Activated naive CD4-positive, alpha-beta T cell (primary cell): ENCODE measurements at places on chromosomes 5 and 9.

- peak; percentile 10 for DNase-seq
Observed at GRCh38 chr9:33510262-33511183, 13.5 kb upstream of the ANKRD18B start.

DNA sequence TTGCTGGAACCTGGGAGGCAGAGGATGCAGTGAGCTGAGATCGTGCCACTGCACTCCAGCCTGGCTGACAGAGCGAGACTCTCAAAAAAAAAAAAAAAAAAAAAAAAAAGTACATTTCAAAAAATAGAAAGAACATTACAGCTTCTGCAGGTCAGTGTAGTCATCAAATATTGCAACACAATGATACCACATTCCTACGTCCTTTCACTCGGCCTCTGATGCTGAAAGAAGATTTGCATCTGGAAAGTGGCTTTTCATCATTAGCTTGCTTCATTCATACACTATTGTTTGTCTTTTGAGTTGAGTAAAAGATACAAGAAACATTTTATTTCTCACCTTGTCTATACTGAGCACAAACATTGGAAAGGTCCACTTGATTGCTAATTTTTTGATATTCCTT lies 59.6 kb upstream of the CPLANE1 start:
- DNase-seq: no peak

- peak; percentile 9 for DNase-seq
Observed at GRCh38 chr5:170225326-170226128, 7.3 kb upstream of the C5orf58 start.

- no peak for DNase-seq
Observed at GRCh38 chr9:120252248-120252647, 327.7 kb downstream of the CDK5RAP2 start.

GRCh38 chr5:20486826-20487225 lies 498.8 kb upstream of the CDH18 start:
- no peak for DNase-seq

- no peak for DNase-seq
Observed at GRCh38 chr9:70581955-70582350, 167.5 kb upstream of the KLF9 start.

DNA sequence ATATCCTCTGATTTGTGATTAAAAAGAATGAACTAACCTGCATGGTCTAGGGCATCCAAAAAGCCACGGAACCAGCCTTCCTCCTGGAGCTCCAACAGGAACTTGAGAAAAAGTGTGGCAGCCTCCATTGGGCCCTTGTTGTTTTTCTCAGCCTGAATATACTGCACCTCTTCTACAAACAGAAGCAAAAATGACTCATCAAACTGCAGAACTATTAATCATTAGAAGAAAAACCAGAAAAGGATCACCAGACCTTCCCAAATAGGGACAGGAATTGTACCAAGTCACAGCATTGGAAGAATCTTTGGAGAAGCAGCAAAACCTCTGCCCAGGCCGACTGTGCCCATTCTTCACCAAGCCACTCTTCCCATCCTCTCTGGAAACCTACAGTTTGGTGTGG lies 25.2 kb downstream of the RIGI start:
- DNase-seq: no peak

- no peak for DNase-seq
Observed at GRCh38 chr5:96546120-96546519, 113.1 kb upstream of the PCSK1 start.

GRCh38 chr9:23752859-23753258 lies 73.2 kb downstream of the ELAVL2 start:
- no peak for DNase-seq

DNA sequence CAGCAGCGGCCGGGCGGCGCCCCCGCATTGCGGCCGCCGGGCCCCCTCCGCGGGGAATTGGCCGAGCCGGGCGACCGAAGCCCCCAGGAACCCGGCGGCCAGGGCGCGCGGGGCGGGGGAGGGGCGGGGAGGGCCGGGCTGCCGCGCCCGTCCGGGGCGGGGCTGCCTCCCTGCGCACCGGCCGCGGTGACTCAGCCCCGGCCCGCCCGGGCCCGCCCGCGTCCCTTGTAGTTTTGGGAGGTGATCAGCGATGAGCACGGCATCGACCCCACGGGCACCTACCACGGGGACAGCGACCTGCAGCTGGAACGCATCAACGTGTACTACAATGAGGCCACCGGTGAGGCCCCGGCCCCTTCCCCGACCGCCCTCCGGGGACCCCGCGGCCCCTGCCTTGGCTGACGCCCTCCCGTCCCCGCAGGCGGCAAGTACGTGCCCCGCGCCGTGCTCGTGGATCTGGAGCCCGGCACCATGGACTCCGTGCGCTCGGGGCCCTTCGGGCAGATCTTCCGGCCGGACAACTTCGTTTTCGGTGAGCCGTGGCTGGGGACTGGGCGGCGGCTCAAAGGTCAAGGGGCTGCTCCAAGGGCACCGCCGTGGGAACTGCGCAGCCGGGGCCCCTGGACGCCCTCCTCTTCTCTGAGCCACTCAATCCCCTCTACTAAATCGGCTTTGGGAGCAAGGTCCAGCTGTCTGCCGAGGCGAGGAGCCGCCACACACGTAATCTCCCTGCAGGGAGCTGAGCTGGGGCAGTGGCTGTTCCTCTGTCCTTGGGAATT lies 592 bp downstream of the TUBB4B start:
- DNase-seq: peak; percentile 39

GRCh38 chr5:979100-979817 lies 29.3 kb upstream of the NKD2 start:
- DNase-seq: no peak

DNA sequence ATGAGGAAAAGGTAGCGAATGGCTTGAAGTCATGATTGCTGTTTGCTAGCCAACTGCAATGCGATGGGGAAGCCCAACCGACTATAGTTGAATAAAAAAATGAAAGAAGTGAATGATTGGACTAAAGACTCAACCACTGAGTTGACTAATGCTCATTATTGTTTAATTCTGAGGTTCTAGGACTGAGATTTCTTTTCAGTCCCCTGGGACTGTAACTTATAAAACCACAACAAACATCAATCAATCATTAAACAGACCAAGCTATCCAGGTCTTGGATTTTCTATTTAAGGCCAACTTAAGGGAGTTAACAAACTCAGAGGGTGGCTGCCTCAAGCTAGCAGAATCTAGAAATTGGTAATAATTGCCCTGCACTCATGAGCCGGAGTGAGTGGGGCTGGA lies 154.2 kb downstream of the DOCK2 start:
- no peak for DNase-seq

GRCh38 chr9:20684875-20685696 lies 1.0 kb downstream of the FOCAD start:
- no peak for DNase-seq

DNA sequence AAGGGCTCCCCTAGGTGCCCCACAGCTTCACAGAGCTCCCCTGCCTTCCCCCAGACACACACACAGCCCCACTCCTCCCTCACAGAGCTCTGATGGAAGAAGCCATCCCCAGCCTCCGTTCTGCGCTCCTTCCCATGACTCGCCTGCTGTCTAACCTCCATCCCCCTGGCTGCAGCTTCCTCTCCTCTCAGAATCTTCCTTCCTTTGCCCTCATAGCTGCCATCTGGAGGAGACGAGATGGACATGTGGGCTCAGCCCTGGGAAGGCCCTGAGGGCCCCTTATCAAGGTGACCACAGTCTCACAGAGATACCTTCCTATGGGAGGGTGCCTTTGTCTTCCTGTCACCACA lies 94.3 kb downstream of the PCDH1 start:
- no peak for DNase-seq

- no peak for DNase-seq
Observed at GRCh38 chr9:95073042-95073607, 244.4 kb downstream of the FANCC start.

- DNase-seq: no peak
Observed at GRCh38 chr5:15501091-15501791, 1.3 kb downstream of the FBXL7 start.

GRCh38 chr5:94992325-94992724 lies 292.6 kb downstream of the MCTP1 start:
- DNase-seq: no peak

DNA sequence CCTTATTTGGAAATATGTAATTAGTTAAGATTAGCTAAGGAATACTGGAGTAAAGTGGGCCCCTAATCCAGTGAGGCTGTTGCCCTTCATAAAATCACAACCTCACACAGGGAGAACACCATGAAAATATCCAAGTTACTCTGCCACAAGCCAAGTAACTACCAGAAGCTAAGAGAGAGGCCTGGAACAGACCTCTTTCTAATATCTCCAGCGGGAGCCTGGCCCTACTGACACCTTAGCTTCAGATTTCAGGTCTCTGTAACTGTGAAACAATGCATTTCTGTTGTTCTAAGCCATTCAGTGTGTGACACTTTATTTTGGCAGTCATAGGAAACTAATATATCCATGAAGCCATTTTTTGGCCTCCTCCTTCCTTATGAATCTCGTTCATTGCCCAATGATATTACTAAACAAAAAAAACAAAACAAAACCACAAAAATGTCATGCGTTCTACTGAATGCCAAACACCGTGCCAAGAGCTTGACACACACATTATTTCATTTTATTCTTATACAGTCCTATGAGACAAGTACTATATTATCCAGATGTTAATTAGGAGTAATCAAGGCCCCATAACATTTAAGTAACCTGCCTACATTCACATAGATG lies 699.0 kb downstream of the MAT2B start:
- DNase-seq: no peak

- DNase-seq: no peak
Observed at GRCh38 chr9:131334629-131335367, 45.3 kb downstream of the PLPP7 start.

- no peak for DNase-seq
Observed at GRCh38 chr9:79129865-79130480, 441.8 kb upstream of the TLE4 start.

GRCh38 chr9:27701587-27701986 lies 128.3 kb upstream of the C9orf72 start:
- DNase-seq: no peak

GRCh38 chr5:149605998-149606724 lies 24.9 kb downstream of the ARHGEF37 start:
- DNase-seq: no peak

DNA sequence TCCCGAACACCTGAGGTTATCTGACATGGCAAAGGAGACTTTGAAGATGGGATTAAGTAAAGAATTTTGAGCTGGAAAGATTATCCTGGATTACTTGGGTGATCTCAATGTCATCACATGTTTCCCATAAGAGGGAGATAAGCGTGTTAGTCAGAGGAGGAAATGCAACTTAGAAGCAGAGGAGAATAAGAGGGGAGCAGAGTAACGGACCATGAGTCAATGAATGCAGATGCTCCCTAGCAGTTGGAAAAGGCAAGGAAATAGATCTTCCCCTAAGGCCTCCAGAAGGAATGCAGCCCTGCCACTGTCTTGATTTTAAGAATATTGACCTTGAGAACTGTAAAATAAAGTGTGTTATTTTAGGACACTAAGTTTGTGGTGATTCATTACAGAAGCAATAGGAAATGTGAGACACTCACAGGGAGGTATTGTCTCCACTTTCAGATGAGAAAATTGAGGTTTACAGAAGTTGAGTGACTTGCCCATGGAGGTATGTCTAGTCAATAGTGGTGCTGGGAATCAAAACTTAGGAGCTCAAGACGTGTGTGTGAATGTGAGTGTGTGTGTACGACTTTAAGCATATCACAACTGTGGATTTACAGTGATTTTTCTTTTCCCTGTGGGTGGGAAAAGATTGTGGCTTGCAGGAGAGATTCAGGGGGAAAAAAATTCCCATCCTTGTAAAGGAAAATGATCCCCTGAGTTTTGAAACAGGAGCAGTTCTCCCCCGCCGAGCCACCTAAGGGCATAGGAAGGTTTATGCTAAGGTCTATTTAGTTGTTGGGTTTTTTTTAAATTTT lies 125.3 kb downstream of the TRIM32 start:
- DNase-seq: no peak

- DNase-seq: no peak
Observed at GRCh38 chr9:113317777-113318176, 14.6 kb upstream of the RNF183 start.

DNA sequence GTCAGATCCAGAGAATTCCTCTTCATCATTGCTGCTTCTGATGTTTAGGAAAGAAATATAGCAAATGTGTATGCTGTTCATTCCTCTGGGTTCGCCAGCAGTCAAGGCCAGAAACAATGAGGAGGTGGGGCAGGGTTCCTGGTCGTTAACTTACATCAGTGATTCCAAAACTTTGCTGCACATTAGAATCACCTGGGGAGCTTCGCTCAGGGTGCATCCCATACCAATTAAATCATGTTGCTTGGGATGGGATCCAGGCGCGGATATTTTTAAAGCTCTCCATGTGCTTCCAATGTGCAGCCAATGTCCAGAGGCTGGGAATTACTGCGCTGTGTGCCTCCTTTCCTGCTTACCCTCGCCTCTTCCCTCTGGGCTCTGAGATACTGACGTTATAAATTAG lies 227.9 kb upstream of the KLF9 start:
- no peak for DNase-seq

DNA sequence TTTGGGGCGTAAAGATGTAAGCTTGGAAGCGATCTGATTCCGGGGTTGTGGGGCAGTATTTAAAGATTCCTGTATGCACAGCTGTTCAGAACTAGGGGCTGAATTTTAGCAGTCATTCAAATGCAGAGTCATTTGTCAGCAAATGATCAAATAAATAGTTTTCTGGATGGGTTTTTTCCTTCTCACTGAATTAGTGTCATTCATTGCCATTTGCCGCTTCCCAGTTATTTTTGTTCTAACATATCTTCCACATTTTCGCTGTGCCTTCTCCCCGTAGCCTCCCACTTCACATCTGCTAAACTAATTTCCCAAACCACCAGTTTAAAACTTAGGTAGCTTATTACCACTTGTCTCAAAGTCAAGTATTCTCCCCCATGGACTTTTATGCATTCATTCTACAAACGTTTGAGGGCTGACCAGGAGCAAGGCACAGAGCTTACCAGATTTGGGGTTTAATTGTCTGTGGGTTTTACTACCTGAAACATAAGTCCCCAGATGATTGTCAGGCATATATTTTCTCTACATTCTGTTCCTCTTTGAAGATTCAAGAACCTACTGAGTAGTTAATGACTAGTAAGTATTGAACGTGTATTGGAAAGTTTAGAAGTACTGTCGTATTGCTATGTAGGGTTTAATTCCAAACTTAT lies 41.3 kb upstream of the CKMT2 start:
- DNase-seq: no peak

- no peak for DNase-seq
Observed at GRCh38 chr5:75016896-75017295, 35.5 kb downstream of the GCNT4 start.

- no peak for DNase-seq
Observed at GRCh38 chr5:54520438-54520846, 2.9 kb downstream of the SNX18 start.

GRCh38 chr5:32233696-32234447 lies 59.8 kb upstream of the GOLPH3 start:
- DNase-seq: no peak

DNA sequence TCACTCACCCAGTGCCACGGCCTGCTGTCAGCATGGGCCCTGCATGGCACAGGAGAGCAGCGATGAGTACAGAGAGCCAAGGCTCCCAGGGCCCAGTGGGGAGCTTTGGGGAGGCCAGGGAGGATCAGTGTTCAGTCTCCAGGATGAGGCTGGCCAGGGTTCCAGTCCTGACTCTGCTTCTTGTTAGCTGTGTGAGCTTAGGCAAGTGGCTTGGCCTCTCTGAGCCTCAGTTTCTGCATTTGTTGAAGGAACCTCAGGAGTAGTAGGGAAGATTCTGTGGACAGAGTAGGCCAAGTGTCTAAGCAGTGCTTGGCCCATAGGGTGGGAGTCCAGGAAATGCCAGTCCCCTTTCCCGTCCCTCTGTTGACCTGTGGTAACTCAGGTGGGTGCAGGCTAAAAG lies 39.5 kb downstream of the ERGIC1 start:
- no peak for DNase-seq

- no peak for DNase-seq
Observed at GRCh38 chr5:116765441-116765840, 190.8 kb upstream of the SEMA6A start.

- DNase-seq: no peak
Observed at GRCh38 chr5:163165277-163165676, 272.1 kb upstream of the CCNG1 start.
